ENCODE measurements at places on chromosomes 12 and 14.

GRCh38 chr14:55754871-55755270 lies 174.9 kb downstream of the KTN1 start:
- H3K27me3 ChIP-seq = no peaks in the 10 kb centered on the region
- H3K4me1 ChIP-seq = peaks cover 13% of the 10 kb centered on the region
- no peaks in the 10 kb centered on the region for H3K36me3 ChIP-seq
- no peak overlapping the region for H3K27ac ChIP-seq

DNA sequence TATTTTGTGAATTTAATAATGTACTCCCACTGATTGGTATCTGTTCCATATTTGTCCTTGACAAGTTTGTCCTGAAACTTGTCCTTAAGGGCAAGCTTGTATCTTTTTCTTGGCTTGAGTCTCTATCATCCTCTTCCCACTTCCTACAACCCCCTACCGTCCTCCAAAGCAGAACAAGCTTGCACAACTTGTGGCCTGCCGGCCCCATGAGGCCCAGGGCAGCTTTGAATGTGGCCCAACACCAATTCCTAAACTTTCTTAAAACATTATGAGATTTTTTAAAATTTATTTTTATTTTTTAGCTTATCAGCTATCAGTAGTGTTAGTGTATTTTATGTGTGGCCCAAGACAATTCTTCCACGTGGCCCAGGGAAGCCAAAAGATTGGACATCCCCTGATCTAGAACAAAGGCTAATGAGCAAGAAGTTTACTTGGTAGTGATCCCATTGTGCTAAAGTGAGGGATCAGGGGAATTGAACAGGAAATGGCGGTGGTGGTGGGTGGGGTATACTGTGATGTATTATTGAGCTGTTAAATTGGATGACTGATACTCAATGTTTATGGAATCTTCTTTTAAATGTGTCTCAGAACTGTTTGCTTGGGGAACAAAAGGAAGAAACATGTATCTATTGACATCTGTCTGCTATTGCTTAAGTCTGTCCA lies 37.8 kb downstream of the TMX1 start:
- no peak overlapping the region for H3K27ac ChIP-seq
- H3K36me3 ChIP-seq = no peaks in the 10 kb centered on the region
- no peaks in the 10 kb centered on the region for H3K27me3 ChIP-seq
- no peaks in the 10 kb centered on the region for H3K4me1 ChIP-seq
- H3K4me3 ChIP-seq = no peak overlapping the region

DNA sequence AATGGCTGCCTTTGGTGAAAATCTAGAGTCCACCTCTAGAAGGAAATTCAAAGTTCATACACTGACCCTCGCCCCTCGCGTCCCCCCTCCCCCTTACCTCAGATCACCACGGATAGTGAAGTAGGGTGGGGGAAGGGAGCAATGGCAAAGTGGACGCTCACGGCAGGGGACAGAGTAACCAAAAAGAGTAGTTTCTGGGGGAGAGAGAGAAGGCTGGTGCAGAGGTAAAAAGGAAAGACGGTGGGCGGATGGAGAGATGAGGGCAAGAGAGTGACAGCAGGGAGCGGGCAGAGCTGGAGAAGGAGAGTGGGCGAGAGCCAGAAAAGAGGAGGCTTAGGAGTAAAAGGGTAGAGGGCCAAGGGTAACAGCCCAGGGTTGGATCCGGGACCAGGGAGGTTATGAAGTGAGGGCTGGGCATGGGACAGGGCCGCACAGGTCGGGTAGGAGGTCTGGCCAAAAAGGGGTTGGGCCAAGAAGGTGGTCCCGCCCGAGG lies 423 bp downstream of the ALDH6A1 start:
- H3K27me3 ChIP-seq = no peaks in the 10 kb centered on the region
- H3K4me3 ChIP-seq = peak overlapping the region; percentile 93
- H3K27ac ChIP-seq = peak overlapping the region; percentile 67
- DNase-seq = no peak
- H3K4me1 ChIP-seq = peaks cover 4% of the 10 kb centered on the region
- no peaks in the 10 kb centered on the region for H3K36me3 ChIP-seq

DNA sequence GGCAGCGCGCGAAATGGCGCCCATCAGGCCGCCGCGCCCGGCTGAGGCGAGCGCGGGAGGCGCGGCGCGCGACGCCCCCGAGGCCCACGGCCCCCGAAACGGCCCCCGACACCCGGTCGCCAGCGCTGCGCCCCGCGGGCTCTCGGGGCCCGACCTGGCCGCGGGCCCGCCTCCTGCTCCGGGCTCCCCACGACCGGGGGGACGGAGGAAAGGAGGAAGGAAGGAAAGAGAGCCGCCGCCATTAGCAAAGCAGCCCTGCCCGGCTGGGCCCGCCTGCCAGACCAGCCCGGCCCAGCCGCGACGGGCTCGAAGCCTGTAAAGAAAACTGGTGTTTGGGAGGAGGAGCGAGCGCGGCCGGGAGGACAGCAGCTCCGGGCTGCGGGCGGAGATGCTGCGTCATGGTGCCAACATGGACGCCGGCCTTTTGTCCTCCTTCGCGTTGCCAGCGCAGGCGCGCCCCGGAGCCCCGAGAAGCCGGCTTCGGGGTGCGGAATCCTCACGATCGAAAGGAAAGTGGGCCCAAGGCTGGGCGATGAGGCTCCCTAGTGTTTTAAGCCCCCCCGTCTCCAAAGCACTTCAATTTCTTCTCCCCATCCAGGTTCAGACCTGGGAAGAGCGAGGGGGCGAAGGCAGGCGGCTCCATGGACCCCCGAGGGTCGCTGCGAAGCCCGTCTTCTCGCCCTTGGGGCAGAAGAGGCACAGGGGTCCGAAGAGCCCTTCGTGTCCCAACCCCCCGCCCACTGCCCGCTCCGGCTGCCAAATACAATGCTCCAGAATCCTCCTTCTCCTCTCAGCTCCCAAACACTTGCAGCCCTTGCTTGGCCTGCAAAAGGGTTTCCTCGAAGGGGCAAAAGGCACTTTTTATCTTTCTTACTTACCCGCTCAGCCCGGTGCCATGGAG lies 2.9 kb upstream of the SETD1B start:
- no peaks in the 10 kb centered on the region for H3K27me3 ChIP-seq
- peaks cover 15% of the 10 kb centered on the region for H3K36me3 ChIP-seq
- peak; percentile 89 for DNase-seq
- H3K4me1 ChIP-seq = peaks cover 12% of the 10 kb centered on the region

- no peak for DNase-seq
- H3K27me3 ChIP-seq = no peaks in the 10 kb centered on the region
- H3K4me3 ChIP-seq = no peak overlapping the region
- no peaks in the 10 kb centered on the region for H3K4me1 ChIP-seq
- no peaks in the 10 kb centered on the region for H3K36me3 ChIP-seq
Observed at GRCh38 chr12:29980304-29980703, 196.6 kb upstream of the TMTC1 start.

DNA sequence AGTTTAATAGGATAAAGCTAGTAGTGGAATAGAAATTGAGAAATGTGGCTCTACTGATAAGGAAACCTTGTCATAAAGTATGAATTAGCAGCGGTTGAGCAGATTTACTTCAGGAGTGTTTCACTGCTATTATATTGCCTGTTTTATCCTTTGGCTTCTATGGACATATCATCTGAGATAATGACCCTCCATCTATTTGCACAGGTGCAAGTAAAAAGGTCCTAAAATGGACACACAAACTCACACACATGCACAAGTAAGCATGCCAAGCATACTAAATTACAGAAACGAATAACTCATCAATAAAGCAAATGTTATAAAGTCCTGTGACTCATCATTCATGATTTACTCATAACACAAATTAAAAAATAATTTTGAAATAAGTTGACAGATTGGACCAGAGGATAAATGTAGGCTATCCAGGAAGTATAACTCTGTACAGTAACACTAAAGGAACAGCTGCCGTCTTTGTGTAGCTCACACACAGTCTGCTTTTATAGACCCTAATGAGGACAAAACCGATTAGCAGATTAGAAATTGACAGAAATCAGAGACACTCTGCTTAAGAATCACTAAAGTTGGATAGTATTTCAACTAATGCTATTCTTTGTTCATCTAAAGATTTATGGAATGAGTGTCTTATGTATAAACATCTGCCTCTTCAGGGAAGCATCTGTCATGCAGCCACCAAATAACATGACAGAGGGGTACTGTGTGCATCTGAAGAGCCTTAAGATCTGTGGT lies 73.9 kb downstream of the SYT1 start:
- H3K27ac ChIP-seq = no peak overlapping the region
- H3K4me3 ChIP-seq = no peak overlapping the region
- no peaks in the 10 kb centered on the region for H3K36me3 ChIP-seq
- no peaks in the 10 kb centered on the region for H3K27me3 ChIP-seq

DNA sequence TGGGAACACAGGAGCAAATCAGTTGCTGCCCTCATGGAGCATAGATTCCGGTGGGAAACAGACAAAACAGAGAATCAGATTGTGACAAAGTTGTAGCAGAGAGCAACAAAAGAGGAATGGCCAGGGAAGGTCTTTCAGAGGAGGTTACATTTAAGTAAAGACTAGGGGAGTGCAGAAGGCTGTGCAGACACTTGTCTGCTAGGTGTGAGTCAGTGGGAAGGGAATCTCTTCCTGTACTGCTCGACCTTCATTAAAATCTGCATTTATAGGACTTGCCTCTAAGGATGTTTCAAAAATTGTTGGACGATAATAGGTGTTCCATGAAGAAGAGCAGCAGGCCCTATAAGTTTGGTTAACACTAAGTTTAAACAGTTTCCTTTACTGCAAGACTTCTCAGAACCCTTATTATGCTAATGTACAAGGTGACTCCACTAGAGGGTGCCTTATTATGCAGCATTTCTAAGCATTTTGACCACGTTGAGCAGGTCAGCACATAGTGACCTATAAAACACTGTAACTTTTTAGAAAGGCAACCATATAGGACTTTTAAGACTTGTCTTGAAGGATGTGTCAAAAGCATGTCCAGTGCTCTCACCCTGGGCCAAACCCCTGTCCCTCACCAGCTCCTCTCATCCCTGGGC lies 91.8 kb upstream of the RIC8B start:
- no peaks in the 10 kb centered on the region for H3K27me3 ChIP-seq
- no peak overlapping the region for H3K27ac ChIP-seq
- H3K4me1 ChIP-seq = no peaks in the 10 kb centered on the region
- H3K36me3 ChIP-seq = no peaks in the 10 kb centered on the region
- no peak overlapping the region for H3K4me3 ChIP-seq

- H3K4me1 ChIP-seq = peaks cover 3% of the 10 kb centered on the region
- no peaks in the 10 kb centered on the region for H3K36me3 ChIP-seq
- no peaks in the 10 kb centered on the region for H3K27me3 ChIP-seq
Observed at GRCh38 chr12:105773471-105773870, 365.3 kb downstream of the NUAK1 start.

DNA sequence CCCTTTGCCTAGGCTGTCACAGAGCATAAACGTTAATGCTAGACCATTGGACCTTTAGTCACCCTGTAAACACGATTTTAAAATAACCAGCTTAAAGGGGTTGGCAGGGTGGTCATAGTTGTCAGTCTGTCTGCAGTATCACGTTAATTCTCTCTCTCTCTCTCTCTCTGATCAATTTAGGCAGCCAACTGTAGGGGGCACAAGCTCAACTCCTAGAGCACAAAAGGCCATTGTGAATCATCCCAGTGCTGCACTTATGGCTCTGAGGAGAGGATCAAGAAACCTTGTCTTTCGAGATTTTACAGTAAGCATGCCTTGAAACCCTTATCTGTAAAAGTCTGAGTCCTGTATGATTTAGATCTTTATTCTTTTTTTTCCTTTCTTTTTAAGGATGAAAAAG lies 97.1 kb downstream of the SCAF11 start:
- H3K4me3 ChIP-seq = no peak overlapping the region
- H3K4me1 ChIP-seq = no peaks in the 10 kb centered on the region
- no peak overlapping the region for H3K27ac ChIP-seq
- DNase-seq = peak; percentile 80

- DNase-seq = no peak
- H3K4me3 ChIP-seq = no peak overlapping the region
- no peaks in the 10 kb centered on the region for H3K27me3 ChIP-seq
- peaks cover 21% of the 10 kb centered on the region for H3K4me1 ChIP-seq
Observed at GRCh38 chr12:119182701-119183493, 4.2 kb downstream of the HSPB8 start.

GRCh38 chr12:40645361-40645760 lies 46.9 kb upstream of the CNTN1 start:
- H3K4me1 ChIP-seq = no peaks in the 10 kb centered on the region
- H3K27ac ChIP-seq = no peak overlapping the region
- H3K27me3 ChIP-seq = no peaks in the 10 kb centered on the region
- H3K4me3 ChIP-seq = no peak overlapping the region
- no peak for DNase-seq
- H3K36me3 ChIP-seq = no peaks in the 10 kb centered on the region

DNA sequence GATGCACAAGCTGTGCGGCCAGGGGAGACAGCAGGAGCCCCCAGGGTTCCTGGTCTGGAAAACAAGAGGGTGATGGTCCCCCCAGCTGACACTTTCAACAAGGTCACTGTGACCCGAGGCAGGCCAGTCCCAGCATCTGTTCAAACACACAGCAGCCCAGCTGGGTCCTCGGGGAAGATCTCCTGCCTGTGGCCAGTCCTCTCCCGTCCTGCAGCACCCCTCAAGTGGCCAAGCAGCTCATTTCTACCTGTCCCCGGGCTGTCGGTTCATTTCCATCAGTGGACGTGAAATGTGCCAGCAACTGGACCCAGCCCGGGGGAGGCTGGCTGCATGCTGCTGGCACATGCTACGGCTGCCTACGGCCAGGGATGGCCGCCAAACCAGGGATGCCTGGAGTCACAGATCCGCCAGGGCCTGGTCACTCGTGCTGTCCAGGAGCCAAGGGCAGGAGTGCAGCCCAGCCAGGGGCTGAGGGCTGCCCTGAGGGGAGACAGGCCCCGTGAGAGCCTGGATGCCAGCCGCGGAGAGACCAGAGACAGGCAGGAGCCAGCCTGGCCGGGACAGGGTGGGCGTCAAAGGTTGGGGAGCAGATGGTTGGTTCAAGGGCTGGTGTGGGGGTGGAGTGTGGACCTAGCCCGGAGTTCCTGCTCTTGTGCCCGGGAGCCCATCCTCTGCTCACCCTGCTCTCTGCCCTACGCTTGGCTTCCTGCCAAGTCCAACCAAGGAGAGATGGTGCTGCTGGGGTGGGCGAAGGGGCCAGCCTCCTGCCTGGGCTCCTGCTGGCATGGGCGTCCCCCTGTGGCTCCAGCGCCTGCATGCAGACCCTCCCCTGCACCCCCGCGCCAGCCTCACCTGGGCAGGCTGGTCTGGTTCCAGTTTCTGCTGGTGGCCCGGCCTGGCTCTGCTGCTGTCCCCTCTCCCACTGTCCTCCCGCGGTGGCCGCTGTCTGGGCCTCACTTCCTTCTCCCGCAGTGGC lies 143.8 kb downstream of the ADGRD1 start:
- no peaks in the 10 kb centered on the region for H3K27me3 ChIP-seq
- H3K36me3 ChIP-seq = no peaks in the 10 kb centered on the region
- H3K4me1 ChIP-seq = no peaks in the 10 kb centered on the region
- H3K27ac ChIP-seq = no peak overlapping the region
- DNase-seq = peak; percentile 36

DNA sequence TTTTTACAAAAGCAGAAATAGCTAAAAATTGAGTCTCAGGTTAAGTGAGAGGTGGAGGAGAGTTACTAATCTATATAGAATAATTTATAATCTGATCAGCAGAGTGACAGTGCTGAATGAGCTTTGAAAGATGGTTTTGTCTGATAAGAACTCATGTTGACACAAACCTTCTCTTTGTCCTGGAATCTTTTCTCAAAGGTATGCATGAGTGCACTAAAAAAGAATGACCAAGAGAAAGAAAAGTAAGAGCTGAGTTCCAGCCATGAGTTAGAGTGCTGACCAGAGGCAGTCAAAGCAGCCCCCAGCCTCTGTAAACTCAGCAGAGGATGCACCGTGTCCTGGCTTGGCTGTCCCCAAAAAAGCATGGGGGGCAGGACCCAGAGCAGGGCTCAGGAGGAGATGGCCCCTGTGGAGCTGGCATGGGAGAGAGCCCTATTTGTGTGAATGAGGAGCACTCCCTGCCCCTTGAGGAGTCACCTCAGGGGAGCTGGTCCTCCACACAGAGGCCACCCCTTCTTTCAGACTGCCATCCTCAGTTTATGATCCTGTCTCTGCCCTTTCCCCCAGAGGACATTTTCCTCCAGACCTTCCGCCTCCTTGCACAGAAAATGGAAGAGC lies 129.8 kb downstream of the SEC23A start:
- H3K4me1 ChIP-seq = no peaks in the 10 kb centered on the region
- no peaks in the 10 kb centered on the region for H3K36me3 ChIP-seq
- H3K4me3 ChIP-seq = no peak overlapping the region
